ENCODE measurements at places on chromosomes 11 and 22. TPM values are rescaled to one million over a fixed set of nuclear protein-coding genes. Genes with fewer than 3 reads are reported as not detected.

Gene GAS2L1
- total RNA-seq, result 16.5 TPM

Gene UBQLNL
- total RNA-seq, result 0.04 TPM

Gene PLAAT5
- total RNA-seq, result not detected

Gene BLID
- 3.2 TPM for total RNA-seq

Gene ARHGAP42
- total RNA-seq, result 0.46 TPM

- DNase-seq, result no peak
These were observed 728 bp downstream of the DCUN1D5 start for GRCh38 chr11:103091064-103091800.

- peak; percentile 91 for DNase-seq
These were observed 16.0 kb downstream of the TXN2 start for GRCh38 chr22:36465232-36466021.

GRCh38 chr22:17381192-17381913, 12.1 kb downstream of the CECR2 start:
- DNase-seq, result no peak

DNA sequence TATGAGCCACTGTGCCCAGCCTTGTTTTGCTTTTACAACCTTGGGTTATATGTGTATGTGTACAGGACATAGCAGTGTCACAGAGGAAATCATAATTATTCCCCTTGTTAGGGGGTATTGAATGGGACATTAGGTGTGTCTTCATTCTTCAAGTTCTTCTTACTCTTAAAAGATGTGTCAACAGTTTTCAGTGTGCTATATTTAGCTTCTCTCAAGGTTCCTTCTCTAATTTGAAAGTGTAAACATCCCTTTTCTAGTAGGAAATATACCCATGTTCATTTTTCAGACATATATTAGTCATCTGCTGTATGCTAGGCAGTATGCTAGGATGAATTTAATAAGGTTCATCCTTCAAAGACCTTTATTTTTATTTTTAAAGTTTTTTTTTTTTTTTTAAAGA, 17.1 kb downstream of the PCF11 start:
- DNase-seq, result no peak

DNA sequence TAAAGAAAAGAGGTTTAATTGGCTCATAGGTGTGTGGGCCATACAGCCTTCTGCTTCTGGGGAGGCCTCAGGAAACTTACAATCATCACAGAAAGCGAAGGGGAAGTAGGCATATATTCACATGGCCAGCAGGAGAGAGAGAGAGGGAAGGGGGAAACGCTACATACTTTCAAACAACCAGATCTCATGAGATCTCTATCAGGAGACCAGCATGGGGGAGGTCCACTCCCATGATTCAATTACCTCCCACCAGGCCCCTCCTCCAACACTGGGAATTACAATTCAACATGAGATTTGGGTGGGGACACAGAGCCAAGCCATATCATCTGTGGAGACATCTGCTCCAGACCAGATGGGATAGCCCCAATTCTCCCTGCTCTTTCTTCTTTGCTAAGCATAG, 866.0 kb downstream of the BRD1 start:
- no peak for DNase-seq

DNA sequence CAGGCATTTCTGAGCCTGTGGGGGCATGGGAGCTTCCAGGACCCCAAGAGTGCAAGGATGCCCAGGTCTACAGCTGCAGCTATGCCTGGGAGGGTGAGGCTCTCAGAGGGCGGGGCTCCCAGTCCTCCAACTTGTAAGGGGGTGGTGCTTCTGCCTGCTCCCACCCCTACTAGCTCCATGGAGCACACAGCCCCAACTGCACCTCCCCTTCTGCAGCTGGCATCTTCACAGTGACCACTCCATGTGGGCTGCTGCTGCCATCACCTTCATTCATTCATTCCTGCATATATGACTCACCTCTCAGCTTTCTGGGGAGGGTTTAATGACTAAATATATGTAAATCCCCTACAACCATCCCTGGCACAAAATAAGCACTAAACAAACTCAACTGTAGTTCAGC, 43.8 kb downstream of the CHST1 start:
- no peak for DNase-seq

DNA sequence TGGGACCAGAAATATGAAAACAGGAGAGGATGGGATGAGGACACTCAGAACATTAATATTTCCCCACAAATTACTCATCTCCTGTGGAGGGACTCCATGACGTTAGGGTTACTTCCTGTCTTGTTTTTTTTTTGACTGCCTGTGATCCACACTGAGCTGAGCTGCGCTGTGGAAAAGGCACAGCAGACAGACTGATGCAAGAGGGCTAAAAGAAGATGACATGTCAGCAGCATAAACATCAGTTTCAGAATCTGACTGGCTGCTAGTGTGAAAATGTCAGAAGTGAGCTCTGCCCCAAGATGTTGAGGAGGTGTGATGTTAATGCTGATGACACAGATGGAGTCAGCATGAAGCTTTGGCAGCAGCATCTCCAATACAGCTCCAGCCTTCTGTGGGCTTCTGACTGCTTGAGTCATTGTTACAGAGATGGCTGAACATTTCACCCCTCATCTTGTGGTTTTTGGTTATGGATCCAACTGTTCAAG, 286.8 kb downstream of the BLID start:
- peak; percentile 52 for DNase-seq

DNA sequence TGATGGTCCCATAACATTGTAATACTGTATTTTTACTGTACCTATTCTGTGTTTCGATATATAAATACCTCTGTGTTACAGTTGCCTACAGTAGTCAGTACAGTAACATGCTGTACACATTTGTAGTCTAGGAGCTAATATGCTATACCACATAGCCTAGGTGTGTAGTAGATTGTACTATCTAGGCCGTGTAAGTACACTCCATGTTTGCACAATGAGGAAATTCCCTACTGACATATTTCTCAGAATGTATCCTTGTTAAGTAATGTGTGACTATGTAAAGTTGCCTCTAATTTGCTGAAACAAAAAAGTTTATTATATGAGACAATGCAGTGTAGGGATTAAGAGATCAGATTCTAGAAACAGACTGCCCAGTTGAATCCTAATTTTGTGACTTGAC, 21.3 kb downstream of the CAPRIN1 start:
- no peak for DNase-seq

DNA sequence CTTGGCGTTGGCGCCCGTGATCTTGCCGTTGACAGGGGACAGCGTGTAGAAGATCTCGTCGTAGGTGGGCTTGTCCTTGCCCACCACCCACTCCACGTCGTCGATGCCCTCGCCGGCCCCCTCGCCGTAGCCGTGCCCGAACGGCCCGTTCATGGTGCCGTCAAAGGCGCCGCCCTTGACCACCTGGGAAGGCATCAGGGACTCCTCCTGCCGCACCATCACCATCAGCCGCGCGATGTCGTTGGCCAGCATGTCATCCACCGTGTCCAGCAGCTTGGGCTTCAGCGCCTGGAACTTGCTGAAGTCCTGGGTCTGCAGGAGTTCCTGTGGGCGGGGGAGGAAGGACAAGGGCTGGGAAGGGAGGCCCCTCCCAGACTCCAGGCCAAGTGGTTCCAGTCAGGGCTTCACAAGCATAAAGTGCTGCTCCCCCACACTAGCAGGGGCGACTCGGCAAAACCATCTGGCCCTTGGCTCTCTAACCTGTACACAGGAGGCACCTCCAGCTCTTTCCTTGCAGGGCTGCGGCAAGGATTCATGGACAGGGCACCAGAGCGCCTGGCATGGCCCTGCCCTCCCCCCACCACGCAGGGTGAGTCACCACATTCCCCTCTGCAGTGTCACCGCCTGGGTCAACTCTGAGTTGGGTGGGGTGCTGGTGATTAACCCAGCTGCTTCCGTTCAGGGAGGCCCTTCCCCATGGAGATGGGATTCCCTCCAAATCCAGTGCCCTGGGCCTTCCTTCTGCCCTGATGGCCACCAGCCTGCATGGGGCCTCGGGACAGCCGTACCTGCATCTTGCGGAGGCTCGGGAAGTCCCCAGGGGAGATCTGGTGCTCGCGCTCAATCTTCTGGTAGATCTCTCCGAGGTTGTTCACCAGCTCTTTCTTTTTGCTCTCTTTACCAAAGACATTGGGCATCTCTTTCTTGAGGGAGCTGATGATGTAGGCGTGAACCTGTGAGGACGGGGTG, 10.4 kb upstream of the CDC42BPG start:
- peak; percentile 75 for DNase-seq

GRCh38 chr11:24422376-24422775, 74.5 kb upstream of the LUZP2 start:
- DNase-seq, result no peak

DNA sequence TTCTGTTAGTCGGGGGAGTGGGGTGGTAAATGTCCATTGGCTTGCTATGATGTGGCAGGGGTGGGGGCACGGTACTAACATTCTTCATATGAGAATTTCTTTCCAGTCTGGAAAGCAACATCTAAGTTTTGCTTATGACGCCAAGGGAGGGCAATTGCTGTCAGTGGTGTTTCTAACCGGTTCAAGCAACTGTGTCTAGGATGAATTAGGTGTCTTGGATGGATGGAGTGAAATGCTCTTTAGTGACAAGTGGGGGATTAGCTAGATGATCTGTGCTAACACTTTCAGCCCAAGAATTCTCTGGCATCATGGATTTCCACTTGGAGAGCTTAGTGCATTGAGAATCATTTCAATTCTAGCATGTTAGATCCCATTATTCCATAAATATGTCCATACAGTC, 262.6 kb upstream of the SORL1-AS1 start:
- no peak for DNase-seq

DNA sequence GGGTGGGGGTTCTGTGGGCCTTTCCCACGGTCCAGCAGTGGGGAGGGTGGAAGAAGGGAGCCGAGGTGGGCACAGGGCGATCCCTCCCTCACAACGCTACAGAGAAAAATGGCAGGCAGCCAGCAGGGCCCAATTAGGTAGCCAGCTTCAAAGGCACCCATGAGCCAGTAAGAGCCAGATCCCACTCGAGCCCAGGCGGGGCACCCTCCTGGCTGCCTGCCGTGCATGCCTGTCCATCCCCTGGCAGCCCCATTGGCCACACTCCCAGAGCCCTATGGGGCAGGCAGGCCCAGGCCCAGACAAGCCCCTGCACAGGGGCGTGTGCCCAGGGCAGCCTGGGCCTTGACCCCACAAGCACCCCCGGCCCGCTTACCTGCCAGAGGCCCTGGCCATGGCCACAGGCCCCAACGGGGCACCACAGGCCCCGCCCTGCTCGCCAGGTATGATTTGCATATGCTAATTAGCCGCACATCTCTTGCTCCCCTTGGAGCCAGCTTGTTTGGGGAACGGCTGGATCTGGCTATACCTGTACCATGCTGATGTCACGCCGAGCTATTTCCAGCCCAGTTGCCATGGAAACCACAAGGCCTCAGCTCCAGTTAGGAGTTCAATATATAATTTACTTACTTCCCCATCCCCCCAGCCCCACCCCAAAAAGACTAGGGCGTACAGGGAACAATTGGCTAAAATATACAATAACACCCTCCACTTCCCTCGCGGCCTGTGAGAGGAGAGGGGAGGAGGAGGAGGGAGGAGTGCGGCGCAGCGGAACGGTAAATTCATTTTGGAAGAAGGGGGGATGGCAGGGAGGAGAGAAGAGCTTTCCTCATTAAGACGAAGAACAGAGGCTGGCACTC, 47.5 kb upstream of the TCF20 start:
- DNase-seq, result no peak

- no peak for DNase-seq
These were observed 19.3 kb downstream of the ART5 start for GRCh38 chr11:3622521-3622920.

DNA sequence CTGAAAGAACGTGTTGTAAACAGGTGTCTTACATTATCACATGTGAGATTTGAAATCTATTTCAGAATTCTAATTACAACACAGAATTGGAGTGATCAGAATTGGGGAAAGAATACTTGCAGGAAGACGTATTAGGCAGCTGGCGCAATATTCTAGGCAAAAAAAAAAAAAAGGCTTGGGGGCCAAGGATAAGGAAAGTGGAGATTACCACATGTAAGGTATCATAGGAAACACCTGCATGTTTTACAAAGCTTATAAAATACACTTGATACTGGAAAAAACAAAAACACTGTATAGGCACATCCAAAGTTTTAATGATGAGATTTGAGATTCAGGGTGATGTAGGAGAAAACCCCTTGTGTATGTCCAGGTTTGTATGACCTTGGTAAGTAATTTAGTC, 245.1 kb downstream of the DDX10 start:
- no peak for DNase-seq

GRCh38 chr22:19943082-19944026, 1.7 kb upstream of the TXNRD2 start:
- no peak for DNase-seq

- no peak for DNase-seq
These were observed 191.7 kb downstream of the ST3GAL4 start for GRCh38 chr11:126547161-126547560.

DNA sequence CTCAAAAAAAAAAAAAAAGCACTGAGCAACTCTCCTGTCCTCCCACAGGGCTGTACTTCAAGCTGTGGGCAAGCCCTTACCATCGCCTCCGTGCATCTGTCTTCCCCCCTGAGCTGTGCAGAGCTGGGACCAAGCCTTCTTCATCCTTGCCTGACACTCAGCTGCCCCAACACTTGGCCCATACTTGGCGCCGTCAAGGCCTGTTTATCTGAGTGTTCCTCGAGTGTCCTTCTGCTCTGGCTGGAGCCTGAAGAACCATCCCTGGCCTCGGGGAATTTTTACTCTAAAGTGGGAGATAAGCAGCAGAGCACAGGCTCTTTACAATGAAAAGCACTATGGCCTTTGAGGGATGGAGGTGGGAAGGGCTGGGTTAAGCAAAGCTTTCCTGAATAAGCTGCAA, 1.6 kb upstream of the TIRAP start:
- no peak for DNase-seq

- no peak for DNase-seq
These were observed 4.1 kb downstream of the PRG2 start for GRCh38 chr11:57386178-57386940.

- no peak for DNase-seq
These were observed 131.9 kb upstream of the MTMR2 start for GRCh38 chr11:96055706-96056387.

DNA sequence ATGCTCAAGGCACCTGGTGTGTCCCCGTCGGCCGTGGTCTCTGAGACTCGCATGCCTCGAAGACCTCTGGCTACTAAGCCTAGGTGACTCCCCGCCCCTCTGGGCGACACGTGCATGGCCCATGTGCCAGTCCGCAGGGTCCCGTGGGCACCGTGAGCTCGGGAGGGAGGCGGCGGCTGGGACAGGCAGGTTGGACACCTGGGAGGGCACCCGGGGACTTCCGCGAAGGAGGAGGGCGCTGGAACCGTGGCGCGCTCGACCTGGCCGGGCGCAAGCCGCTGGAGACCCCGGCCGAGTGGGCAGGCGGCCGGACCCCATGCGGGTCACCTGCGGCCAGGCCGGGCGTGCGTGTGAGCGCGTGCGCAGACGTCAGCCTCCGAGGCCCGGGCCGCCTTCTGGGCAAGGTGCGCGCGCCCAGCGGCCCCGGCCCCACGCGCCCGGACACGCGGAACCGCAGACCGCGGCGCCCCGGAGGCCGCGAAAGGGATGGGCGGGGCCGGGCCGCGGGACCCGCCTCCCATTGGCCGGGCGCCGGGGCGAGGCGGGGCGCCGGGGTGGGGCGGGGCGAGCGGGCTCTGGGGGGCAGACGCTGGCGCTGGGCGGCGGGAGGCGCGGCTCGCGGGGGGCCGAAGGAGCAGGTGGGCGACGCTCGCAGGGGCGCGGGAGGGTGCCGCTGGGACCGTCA, 579 bp upstream of the RASD2 start:
- DNase-seq, result no peak

- no peak for DNase-seq
These were observed 75.0 kb upstream of the OR4B1 start for GRCh38 chr11:48141475-48142122.

Measured in pulmonary artery endothelial cell (primary cell).